ENCODE measurements at places on chromosomes 12 and 14. TPM values are rescaled to one million over a fixed set of nuclear protein-coding genes. Genes with fewer than 3 reads are reported as not detected.

The CISTR gene
- total RNA-seq = not detected

The RIMBP2 gene
- 0.27 TPM for total RNA-seq

DNA sequence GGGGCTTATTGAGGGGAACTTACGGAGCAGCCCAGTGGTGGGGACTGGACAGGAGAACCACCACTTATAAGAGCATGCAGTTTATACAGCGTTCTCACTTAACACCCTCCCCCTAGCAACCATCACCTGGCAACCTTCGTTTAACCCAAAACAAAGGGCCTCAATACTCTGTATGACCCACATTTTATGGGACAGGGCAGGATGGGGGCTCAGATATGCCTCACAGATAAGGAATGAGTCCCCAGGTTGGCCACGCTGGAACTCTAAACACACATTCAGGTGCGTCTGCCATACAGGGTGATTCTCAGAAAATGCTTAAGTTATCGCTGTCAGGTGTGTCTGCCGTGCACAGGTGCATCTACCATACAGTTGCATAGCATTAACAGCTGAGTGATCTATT is 99.2 kb downstream of the GCH1 start:
- no peak for DNase-seq

DNA sequence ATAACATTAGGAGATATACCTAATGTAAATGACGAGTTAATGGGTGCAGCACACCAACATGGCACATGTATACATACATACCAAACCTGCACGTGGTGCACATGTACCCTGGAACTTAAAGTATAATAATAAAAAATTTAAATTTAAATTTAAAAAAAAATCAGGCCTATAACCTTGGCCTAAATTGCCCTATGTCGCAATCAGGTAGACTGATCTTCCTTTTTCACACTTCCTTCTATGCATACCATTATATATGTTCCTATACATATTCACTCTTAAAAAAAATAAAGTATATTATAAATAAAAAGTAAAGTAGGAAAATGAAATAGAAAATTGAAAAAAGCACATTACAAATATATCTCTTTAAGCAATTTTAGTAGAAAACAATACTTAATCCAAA is 117.7 kb upstream of the GARIN2 start:
- DNase-seq = no peak

- peak; percentile 34 for DNase-seq
These were observed 28.3 kb upstream of the PPP2R5C start for GRCh38 chr14:101733211-101733610.

- DNase-seq = no peak
These were observed 165.9 kb downstream of the ETV6 start for GRCh38 chr12:11815397-11815796.

DNA sequence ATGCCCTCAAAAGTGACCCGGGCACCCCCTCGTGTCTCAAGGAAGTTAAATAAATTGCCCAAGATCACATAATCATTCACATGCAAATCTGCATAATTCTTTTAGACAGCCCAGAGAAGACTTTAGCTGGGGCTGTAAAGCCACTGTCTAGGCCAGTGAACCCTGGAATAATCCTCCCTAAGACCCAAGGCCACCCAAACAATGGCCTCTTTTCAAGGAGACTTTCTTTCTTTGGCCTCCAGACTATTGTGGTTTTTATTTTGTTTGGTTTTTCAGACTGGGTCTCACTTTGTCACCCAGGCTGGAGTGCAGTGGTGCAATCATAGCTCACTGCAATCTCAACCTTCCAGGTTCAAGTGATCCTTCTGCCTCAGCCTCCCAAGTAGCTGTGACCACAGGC is 10.6 kb downstream of the SVOP start:
- DNase-seq = no peak
